Nephron progenitor cell (in vitro differentiated cells): ENCODE measurements at places on chromosomes 5 and 9.

DNA sequence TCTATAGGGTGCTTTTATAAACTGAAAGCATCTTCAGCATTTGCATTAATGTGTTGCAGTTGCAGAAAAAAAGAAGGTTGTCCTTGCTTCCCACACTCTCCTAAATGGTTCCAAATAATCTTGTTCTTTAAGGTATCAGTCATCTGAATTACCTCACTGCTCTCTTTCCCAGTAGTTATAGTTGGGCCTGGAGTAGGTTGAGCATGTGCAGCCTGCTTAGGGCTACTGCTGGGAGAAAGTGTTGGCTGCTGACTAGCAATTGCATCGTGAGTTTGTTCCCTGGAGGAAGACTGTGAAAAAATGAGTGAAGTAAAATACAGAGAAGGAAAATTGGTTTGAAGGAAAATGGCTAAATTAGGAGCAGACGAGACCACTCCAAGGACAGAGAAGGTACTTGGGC lies 74.5 kb downstream of the PRR16 start:
- no peak for DNase-seq

GRCh38 chr5:115599502-115599901 lies 2.8 kb downstream of the TICAM2 start:
- no peak for DNase-seq

DNA sequence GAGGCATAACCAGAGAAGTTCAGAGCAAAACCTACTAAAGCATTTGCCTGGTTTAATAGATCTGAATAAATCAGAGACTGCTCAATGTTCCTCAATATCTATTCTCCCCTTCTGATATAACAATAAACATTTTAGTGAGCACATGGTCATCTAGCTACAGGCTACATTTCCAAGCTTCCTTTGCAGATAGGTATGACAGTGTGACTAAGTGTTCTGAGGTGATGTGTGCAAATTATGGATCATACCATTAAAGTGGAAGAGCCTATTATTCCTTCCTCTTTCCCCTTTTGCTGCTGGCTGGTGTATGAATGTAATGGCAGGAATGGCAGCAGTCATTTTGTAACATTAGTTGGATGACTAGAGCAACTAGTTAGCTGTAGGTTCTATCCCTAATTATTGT lies 285.8 kb upstream of the RASA1 start:
- no peak for DNase-seq

GRCh38 chr9:84791643-84792042 lies 122.1 kb downstream of the NTRK2 start:
- DNase-seq, result no peak

GRCh38 chr5:147515269-147515668 lies 5.4 kb upstream of the DPYSL3 start:
- DNase-seq, result no peak

DNA sequence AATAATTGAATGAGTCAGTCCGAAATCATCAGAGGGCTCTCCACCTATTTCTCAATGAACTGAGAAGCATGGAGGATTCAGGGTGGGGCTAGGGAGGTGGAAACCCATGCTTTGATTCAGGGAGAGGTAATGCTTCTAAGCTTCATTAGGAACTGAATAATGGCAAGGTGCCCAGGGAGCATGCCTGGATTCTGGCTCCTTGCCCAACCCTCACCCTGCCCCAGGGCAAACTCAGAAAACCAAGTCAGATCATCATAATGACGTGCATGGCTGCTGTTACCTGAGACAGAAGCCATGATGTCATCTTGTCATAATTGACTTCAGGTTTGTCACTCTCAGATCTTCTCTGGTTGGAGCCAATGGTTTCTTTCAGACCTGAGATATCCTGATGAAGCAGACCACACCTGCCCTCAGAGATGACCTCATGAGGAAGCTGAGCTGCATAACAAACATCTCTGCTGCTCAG lies 199.6 kb downstream of the SYK start:
- DNase-seq, result no peak

DNA sequence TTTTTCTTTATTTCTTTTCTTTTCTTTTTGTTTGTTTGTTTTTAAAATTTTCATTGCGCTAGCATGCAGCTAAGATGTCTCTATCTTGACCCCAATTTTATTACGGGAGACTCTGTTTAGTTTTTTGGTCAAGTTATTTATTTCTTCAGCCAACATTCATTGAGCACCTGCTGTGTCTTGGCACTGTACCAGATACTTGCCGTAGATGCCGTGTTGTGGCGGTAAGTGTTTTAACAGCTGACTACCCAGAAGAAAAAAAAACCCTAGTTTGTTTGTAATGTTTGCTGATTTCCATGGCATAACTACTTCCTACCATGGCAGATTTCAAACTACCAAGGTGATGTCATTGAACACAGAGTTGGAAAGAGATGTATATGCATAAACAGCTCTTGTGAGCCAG lies 65.0 kb downstream of the UGCG start:
- DNase-seq, result no peak

DNA sequence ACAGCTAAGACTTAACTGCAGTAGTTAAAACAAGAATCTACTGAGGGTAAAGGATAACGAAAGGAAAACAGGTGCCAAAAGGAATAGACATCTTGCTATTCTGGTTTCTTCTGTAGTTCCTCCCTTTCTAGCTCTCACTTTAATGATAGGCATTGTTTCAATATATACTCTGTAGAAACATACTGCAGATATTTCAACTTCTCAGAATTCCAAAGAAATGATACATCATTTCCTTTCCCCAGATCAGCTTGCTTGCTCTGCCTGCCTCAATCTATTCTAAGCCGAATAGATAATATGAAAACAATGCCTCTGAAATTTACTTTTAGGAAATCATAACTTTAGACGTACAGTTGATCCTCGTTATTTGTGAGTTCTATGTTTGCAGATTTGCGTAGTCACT lies 46.3 kb downstream of the ACO1 start:
- DNase-seq, result no peak

- no peak for DNase-seq
These were observed 785.4 kb downstream of the NR2F1-AS1 start for GRCh38 chr5:92795633-92796032.

DNA sequence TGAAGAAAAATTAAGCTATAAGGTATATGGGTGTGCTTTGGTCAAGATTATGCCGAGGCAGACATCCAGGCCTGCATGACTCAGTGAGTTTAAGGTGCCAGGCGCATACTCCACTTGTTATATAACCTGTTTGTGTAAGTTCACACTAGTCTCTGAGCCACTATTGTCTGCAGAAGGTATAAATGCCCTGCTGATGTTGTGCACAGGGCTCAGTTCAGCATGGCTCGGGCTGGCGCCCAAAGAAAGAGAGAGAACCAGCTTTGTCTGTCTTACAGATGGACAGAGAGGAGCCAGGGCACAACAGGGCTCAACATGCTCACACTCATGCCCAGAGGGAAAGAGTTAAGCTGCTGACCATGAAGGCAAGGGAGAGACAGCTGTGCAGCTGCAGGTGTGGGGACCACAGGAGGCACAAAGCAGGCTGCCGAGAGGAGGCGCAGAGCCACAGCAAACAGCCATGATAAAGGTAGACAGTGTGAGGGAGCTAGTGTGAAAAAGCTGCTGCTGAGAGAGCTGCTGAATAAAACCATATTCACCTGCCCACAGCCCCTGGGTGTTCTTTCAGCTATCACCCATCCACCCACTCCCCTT lies 1587.6 kb upstream of the C9orf72 start:
- DNase-seq, result no peak

GRCh38 chr5:93580927-93581445 lies at the start of gene NR2F1-AS1:
TSS of gene NR2F1-AS1 (minus strand) at chr5:93581219.
- no peak for DNase-seq

DNA sequence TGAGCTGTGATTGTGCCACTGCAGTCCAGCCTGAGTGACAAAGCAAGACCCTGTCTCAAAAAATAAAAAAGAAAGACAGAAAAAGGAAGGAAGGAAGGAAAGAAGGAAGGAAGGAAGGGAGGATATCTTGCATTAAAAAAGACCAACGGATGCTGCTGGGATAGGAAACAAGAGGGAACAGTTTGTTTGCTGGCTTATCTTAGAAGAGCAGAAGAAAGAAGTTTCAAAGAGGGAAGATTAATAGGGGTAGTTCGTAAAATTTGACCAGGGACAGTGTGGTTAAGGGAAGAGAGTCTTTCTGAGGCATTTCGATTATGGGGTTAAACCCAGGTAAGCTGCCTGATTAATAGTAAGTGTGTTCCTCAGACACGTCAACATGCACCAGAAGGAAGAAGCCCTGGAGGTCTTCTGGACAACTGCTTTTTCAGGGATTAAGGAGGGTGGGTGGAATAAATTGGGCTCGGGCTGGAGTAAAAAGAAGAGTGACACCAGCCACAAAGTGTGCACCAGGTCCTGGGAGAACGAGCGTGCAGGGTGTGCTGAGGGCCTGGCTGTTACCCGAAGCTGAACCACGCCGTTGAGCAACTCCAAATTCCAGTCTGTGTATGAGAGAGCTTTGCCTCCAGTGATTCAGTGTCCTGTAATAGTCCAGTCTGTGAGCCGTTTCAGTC lies 24.8 kb downstream of the FYB1 start:
- DNase-seq, result no peak

- no peak for DNase-seq
These were observed 42.7 kb downstream of the SH3PXD2B start for GRCh38 chr5:172411484-172412072.

- no peak for DNase-seq
These were observed 107.7 kb upstream of the DAPK1 start for GRCh38 chr9:87389936-87390335.

- DNase-seq, result no peak
These were observed 280.8 kb upstream of the RASA1 start for GRCh38 chr5:86986837-86987236.

GRCh38 chr9:21549890-21550289 lies 67.8 kb upstream of the IFNE start:
- no peak for DNase-seq

DNA sequence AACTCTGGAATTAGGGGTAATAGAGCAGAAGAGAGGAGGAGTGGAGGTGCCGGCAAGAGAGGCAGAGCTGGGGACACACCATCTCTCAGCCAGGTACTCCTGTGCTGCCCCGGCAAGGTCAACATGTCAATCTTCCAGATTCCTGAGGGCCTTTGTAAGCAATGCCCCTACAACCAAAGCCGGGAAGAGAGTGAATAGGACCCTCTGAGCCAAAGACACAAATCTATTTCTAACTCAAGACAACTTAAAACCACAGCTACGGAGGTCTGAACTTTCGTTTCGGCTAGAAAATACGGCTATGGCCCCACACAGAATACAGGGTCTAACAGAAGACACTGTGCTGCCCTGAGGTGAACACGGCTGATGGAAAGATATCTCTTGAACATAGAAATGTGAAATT lies 66.6 kb downstream of the SERINC5 start:
- no peak for DNase-seq

- DNase-seq, result no peak
These were observed 10.2 kb downstream of the PAM start for GRCh38 chr5:102765350-102765749.

- no peak for DNase-seq
These were observed 338 bp downstream of the ABHD17B start for GRCh38 chr9:71910650-71911060.

DNA sequence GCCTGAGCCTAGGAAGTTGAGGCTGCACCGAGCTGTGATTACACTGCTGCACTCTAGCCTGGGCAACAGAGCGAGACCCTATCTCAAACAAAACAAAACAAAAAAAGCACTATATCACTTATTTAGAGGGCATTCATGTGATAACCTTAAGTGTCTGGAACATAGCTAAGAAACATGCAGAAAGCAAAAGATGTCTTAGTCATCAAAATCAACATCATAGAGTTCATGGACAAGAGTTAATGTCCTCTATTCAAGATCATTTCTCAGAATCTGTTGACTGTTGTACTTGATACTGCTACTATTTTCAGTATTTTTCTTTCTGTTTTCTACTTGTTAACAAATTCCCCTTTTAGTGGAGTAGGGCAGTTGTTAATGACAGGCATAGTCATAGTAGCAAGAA lies 25.4 kb downstream of the FSD1L start:
- DNase-seq, result no peak

DNA sequence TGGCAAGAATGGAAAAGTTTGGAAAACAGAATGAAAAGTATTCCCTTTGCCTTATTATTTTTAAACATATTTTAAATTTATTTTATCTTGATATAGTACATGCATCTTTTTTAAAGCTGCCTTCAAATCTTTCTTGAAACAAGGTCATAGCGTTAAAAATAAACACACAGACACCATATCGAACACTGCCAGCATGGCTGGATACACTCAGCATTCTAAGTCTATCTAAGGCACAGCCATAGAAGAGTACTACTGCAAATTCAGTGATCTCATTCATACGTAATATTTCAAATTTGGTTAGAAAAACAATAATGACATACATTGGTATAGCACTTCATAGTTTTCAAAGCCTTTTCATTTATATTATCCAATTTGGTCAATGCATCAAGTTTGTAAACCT lies 57.5 kb downstream of the EPB41L4B start:
- DNase-seq, result no peak

DNA sequence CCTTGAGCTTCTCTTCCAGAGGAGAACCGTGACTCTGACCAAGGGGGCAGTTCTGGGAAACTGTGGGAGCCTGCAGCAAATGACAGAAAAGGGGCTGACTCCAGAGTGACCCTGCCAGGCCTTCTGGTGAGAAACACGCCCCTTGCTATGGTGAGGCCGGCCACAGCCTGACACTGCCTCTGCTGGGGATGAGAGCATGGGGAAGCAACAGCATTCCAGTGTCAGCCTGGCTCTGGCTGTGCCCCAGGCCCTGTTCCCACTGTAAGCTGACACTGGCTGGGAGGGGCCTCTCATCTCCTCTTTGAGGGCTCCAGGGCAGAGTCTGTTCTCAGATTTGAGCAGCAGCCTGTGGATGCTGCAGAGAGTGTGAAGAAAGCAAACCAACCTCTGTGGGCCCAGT lies 180.0 kb upstream of the IL12B start:
- DNase-seq, result peak; percentile 83
